AG08396 (cell line): ENCODE measurements at places on chromosomes 6 and 20.

DNA sequence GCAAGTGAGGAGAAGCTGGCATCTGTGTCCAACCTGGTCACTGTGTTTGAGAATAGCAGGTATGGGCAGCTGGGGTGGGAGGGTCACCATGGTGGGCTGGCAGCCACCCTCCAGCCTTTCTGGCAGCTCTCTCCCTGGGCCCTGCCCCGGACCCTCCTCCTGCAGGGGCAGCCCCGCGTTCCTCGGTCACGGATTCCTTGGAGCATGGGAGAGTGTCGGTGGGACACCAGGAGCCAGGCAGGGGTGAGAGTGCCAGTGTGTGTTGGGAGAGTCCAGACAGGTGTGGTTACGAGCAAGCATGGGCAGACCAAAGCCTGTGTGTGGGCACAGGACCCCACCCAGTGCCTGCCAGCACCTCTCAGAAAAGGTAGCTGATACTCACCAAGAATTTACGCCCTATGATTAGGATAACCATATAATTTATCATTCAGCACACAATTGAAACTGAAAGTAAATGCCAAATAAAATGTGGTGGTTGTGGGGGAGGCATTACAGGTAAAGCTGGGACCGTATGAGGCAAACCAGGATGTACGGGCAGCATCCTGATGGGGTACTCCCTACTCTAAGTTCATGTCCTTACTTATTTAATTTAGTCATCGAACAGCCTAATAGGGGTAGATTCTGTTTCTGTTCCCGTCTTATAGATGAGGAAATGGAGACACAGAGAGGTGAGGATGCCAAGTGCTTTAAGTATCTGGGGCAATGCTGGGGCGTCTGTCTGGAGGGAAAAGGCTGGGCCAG is 542 bp downstream of the FGD2 start:
- no peak for DNase-seq

GRCh38 chr6:110395221-110395620 is 20.2 kb downstream of the DDO start:
- DNase-seq, result no peak

- DNase-seq, result no peak
Measured at GRCh38 chr6:31558318-31558625, 10.9 kb downstream of the NFKBIL1 start.

DNA sequence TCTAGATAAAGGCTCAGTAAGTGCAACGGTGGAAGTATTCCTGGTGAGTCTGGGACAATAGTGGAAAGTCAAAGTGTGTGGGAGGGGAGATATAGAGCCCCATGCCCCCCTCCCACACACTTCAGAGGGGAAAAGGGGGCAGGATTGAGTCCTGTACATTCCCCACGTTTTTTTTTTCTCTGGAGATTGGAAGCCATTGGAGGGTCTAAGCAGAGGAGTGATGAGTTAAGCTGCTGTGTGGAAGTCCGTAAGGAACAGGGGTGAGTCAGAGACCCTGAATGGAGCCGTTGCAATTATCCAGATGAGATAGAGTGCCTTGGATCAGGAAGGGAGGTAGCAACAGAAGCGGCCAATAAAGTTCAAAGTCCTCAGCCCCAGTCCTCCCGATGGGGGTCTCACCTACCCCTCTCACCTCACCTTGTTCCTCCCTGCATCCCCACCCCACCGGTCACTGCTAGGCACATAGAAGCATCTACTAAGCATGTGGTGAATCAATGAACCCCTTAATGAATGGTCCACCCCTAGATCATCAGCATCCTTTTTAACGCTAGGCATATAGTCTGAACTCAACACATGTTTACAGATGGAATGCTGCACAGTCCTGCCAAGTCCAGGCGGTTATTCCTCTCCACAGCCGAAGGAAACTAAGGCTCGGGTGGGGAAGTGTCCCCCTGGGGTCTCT is 662 bp upstream of the SLC9A8 start:
- no peak for DNase-seq

- DNase-seq, result no peak
Measured at GRCh38 chr20:63066506-63067265, 59.9 kb upstream of the BHLHE23 start.

GRCh38 chr20:61385731-61386130 is 133.7 kb downstream of the CDH4 start:
- DNase-seq, result no peak

DNA sequence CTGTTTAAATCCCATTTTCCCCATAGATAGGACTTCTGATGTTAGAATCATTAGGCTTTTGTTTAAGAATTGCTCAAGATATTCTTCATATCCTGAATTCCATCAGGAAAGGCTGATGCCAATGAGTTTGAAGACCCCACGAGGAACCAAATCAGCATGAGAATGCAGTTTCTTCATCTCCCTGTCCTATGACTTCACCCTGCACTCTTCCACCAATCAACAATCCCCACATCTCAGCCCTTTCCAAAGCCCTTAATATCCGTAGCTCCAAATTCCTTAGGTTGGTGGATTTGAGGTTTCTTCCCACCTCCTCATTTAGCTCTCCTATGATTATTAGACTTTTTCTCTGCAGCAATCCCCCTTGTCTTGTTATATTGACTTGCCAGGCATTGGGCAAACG is 88.3 kb upstream of the PRND start:
- no peak for DNase-seq

DNA sequence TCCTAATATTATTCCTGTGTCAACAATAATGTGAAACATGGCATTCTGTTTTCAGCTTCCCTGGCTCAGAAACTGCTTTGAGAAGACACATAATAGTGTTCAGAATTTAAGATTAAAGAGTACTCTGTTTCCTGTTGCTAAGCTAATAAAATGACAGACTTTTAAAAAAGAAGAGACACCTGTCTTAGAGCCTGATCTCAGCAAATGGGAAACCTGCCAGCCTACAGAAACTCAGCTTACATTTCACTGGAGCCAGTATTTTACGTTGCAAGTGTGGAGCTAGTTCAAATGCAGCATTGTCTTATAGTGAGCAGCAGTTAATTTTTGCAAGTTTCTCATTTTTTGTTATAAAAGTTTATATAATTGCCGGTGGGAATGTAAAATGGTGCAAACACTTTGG is 28.8 kb downstream of the KIZ start:
- no peak for DNase-seq

DNA sequence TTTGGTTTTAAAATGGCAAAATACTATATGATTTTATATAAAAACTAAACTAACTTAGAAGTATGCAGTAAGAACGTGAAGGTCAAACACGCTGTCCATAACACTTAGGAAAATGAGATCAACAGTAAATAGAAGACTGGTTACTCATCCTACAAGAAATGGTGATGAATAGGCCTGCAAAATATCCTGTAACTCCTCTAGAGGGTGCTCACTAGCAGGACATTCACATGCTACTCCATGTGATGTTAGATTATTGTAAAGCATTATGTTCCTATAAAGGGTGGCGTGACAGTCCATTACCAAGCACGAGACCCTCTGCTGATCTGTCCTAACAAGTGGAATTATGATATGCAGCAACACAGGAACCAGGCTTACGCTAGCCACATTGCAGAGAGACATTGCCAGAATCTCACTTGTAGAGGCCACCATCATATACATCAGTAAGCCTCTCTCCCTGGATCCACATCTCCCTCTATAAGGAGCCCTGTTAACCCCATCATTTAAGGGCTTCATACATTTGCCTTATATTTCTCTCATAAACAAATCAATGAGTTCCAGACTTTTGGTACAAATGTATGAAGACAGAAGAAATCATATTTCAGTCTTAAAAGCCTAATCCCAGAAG is 18.0 kb upstream of the DEFB129 start:
- peak; percentile 54 for DNase-seq

- peak; percentile 42 for DNase-seq
Measured at GRCh38 chr6:107704347-107705013, 119.6 kb downstream of the SCML4 start.

- no peak for DNase-seq
Measured at GRCh38 chr20:59664421-59664941, 60.1 kb downstream of the PHACTR3 start.

DNA sequence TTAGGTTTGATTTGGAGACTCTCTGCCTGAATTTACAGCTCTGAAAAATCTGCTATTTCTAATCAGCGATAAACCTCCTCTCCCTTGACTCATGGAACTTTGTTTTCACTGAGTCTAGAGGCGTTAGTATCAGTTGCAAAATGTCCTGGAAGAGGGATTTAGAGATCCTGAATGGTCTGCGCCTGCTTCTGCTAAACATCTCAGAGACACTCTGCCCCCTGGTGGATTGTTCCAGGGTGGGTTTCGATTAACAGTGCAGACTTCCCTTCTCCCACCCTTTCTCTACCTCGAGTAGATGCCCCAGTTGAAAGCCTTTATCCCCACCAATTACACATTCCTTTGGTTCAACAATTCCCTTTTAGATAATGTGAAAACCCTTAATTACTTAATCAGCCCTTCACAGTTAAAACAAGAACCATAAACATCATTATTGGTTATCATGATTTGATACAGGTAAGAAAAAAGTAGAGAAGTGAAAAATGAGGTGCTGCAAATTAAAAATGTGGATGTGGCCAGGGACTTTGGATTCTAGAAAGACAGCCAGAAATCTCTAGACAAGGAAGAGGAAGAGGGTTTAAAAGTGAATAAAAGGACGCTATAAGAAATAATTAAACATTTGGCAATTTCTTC is 5.5 kb downstream of the HTR1B start:
- peak; percentile 82 for DNase-seq

GRCh38 chr20:37155987-37156386 is 23.1 kb upstream of the RPN2 start:
- no peak for DNase-seq

DNA sequence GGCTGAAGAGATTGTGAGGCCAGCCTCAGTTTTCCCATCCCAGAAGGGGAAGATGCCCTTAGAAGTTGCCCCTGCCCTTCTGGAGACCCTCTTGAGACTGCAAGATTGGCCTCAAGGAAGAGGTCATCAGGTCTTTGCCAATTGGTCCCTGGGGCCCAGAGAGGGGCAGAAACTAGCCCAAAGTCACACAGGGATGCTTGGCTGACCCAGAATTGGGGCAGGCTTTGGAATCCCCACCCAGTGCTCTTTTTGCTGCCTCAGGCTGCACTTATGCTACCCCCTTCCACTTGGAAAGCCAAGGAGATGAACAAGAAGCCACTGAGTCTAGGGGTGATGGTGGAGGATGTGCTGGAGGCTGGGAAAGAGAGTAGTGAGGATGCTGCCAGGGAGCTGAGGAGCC is 24.9 kb upstream of the FKBP1A start:
- DNase-seq, result no peak
